Vein endothelial cell (primary cell): ENCODE measurements at places on chromosomes 2 and 18. TPM values are rescaled to one million over a fixed set of nuclear protein-coding genes. Genes with fewer than 3 reads are reported as not detected.

GALNT3 gene
- 0.19 and 0.33 TPM in 2 replicates for total RNA-seq

SLC14A1 gene
- total RNA-seq, result not detected in 2 replicates

TANC1 gene
- 89.2 and 98.1 TPM in 2 replicates for total RNA-seq

B3GNT2 gene
- 22.9 and 32.6 TPM in 2 replicates for total RNA-seq

EVX2 gene
- not detected in 2 replicates for total RNA-seq

PPM1B gene
- total RNA-seq, result 12.4 and 21.7 TPM in 2 replicates

GNLY gene
- total RNA-seq, result not detected in 2 replicates

CCDC102B gene
- 3.6 and 5.6 TPM in 2 replicates for total RNA-seq

SERPINB8 gene
- total RNA-seq, result 25.8 and 43.9 TPM in 2 replicates

GBX2 gene
- total RNA-seq, result 1.5 and 2.6 TPM in 2 replicates

FEV gene
- total RNA-seq, result not detected in 2 replicates

SERPINB13 gene
- total RNA-seq, result not detected in 2 replicates

TMEM178A gene
- 1.3 TPM in 1 of 2 replicates, not detected in the other for total RNA-seq

DCDC2C gene
- not detected in 2 replicates for total RNA-seq

KIF5C gene
- total RNA-seq, result 0.29 and 0.33 TPM in 2 replicates

CDK15 gene
- total RNA-seq, result not detected in 2 replicates

LIMS4 gene
- total RNA-seq, result 65.4 and 111 TPM in 2 replicates

DYNAP gene
- total RNA-seq, result not detected in 2 replicates

LIMS2 gene
- 14.6 and 19.6 TPM in 2 replicates for total RNA-seq

AQP12B gene
- not detected in 2 replicates for total RNA-seq

ACMSD gene
- not detected in 2 replicates for total RNA-seq

CTLA4 gene
- not detected in 2 replicates for total RNA-seq

MOGAT1 gene
- not detected in 2 replicates for total RNA-seq
